Activated naive CD8-positive, alpha-beta T cell treated with anti-CD3 and anti-CD28 coated beads for 36 hours (primary cell): ENCODE measurements at places on chromosomes 16 and 17.

- DNase-seq = no peak
These were observed 29.7 kb downstream of the GSE1 start for GRCh38 chr16:85642762-85643358.

- DNase-seq = no peak
These were observed 15.8 kb downstream of the COPRS start for GRCh38 chr17:31843070-31843745.

DNA sequence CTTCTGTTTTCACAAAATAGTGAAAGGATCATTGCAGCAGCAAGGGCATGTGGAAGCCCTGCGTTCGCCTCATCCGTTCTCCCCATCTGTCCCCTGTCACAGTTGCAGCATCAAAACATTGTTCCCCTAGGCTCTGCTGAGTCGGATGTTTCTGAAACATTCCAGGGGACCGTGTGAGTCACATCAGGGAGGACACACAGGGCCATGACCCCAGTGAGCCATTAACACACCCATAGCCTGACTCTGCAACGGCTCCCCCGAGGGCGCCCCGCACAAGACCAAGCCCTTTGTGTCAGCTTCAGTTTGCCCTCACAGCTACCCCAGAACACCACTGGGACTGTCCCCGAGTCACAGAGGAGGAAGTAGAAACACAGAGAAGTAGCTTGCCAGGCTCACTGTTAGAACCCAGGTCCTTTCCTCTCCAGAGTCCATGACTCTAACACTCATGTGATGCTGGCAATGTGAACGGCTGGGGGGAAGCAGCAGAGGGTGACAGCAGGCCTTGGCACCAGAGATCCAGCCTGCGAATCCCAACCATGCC, 63.3 kb upstream of the HSBP1 start:
- DNase-seq = no peak

DNA sequence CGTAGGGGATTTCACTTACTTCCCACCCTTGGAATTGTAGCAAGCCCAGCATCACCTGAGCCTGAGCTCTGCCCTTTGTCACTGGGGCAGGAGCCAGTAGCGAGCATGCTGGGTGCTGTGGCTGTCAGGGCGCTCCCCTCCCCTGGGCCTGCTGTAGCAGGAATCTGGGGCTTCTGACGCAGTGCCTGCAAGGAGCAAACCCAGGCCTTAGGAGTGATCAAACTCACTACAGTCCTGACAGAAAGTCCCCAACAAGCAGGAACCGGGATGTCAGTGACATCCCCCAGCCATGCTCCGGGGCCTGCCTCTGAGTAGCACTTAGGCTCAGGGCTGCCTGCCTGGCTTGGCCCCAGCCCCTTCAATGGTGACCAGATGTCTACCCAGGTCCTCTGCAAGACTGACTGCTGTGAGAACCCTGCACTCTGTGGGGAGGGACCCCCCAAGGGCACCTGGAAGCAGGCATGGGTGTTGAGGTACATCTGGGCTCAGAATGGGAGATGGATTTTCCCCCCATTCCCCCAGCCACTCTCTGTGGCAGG, 23.5 kb downstream of the PLD6 start:
- no peak for DNase-seq

GRCh38 chr17:36506249-36506826, 19.9 kb downstream of the ZNHIT3 start:
- DNase-seq = no peak

DNA sequence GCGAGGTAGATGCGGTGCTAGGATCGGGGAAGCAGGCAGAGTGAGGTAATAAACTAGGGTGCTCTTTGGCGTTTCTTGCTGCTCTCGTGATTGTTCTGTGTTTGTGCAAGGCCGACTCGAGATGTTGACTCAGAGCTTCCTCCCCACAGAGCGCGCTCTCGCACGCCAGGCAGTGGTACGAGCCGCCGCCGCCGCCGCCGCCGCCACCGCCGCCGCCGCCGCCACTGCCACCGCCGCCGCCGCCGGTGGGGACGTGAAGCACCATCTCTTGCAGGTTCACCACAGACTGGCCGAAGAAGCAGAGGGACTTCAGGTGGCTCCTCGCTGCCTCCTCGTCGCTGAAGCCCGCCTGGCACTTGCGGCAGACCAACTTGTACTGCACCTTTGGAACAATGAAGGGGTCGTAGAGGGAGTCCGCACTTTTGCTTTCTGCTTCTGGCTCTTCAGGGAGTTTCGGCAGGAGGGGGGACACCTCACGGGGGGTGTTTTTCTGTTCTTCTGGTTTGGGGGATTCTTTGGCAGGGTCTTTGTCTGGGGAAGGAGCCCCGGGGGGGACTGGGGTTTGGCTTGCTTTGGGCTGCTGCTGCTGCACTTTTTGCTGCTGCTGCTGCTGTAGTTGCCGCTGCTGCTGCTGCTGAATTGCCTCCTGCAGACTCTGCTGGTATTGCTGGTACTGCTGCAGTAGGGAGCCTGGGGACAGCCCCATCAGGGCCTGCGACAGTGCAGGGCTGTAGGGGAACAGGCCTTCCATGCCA, 260.2 kb downstream of the ZFHX3 start:
- peak; percentile 78 for DNase-seq

GRCh38 chr17:79788989-79789942, 7.6 kb downstream of the CBX8 start:
- DNase-seq = no peak

DNA sequence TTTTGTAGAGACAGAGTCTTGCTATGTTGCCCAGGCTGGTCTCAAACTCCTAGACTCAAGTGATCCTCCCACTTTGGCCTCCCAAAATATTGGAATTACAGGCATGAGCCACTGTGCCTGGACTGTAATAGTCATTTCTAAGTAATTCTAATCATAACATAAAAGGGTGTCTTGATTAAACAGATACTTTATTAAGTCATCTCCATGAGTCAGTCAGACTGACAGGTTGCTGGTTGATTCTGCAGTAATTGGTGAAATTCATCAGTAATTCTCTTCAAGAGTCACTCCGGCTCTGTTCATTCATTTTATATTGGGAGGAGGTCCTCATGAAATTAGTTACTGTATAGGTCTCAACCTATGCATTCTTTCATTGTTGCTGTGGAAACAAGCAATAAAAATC, 85.6 kb downstream of the SPECC1 start:
- no peak for DNase-seq

DNA sequence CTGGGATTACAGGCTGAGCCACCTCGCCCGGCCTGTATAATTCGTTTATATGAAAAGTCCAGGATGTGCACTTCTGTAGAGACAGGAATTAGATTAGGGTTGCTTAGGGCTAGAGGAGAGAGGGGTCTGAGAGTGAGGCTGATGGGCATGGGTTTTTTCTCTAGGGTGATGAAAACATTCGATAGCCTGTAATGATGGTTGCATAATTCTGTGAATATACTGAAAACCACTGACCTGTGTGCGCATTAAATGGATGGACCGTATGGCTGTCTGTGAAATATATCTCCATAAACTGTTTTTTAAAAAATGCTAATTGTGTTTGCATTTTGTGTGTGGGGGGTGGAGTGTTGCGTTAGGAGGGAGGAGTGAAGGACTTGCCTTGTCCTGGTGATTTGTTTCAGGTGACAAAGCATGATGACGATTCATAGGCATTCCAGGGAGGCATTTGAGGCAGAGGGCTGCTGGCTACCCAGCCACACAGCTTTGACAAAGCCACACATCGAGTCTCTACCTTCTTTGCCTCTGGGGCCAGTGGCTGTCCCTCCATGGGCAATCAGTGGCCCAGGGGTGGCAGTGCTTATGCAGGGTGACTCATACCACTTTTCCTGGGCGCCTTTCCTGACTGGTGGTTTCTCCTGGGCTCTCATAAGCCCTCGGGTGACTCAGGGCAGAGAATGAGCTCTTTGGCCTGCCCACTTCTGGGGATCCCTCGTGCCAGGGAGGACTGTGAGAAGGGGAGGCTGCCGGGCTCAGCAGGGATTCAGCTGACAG, 148.5 kb upstream of the WSCD1 start:
- DNase-seq = no peak
